Suppressor macrophage treated with lipopolysaccharide for 1 hour (primary cell): ENCODE measurements at places on chromosomes 7 and 10.
A peak's percentile ranks its signal among the peaks of the same experiment; 100 is the strongest.

DNA sequence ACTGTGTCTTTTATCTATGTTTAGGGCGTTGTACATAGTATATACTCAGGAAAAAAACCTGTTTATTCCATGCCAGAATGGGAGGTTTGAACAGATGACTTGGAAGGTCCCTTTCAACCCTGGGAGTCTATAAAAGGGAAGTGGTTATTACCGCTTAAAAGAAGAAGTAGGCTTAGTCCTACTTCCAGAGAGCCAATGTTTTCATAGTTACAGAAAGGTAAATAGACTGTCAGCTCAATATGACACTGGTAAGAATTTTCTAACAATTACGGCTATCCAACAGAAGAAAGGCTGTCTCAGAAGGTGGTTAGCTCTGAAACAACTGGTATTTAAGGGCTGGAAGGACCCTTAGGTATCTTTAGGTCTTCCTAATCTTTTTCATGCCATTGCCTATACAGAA lies 1.1 kb upstream of the TFAM start:
- DNase-seq, result peak; percentile 90

GRCh38 chr10:33315891-33316290 lies 18.6 kb downstream of the NRP1 start:
- no peak for DNase-seq

DNA sequence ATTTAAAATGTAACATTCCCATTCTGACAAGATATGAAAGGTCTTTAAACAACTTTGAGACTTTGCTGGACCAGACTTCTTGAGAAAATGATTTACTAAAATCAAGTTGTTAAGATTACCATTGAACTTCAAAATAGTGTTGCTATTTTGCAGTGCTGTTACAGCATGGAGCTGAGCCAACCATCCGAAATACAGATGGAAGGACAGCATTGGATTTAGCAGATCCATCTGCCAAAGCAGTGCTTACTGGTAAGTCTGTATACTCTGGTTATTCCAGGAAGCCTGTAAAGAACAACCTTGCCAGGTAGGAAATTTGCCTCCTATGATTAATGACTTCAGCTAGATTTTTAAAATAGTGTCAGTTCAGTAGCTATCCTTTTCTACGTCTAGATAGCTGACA lies 18.8 kb downstream of the TNKS2 start:
- no peak for DNase-seq

DNA sequence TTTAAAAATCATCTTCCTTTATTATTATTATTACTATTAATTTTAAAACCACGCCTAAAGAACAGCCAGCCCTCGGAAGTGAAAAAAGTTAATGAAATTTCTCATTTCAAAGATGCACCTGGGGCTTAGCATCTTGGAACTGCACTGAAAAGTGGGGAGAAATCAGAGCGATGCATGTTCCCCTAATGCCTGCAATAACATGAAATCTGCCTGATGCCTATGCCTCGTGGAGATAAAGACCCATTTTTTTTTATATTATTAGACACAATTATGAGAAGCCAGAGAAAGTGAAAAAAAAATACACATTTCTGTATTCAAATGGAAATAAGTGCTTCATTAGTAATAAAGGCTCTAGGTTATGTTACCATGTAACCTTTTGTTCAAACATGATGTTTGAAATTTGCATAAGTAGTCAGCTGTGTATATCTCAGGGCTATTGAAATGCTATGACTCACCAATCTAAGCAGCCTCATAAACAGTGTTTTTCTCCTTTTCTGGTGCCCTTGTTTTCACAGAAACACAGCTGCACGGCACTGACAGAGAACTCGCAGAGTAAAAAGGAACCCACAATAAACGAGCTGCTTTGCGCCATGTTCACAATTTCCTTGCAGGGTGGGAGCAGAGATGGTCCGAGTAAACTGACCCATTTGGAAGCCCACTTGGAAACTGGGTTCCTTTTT lies 175.8 kb upstream of the PRKCQ start:
- DNase-seq, result no peak

- DNase-seq, result no peak
Measured at GRCh38 chr10:96266118-96266770, 5.1 kb downstream of the BLNK start.

DNA sequence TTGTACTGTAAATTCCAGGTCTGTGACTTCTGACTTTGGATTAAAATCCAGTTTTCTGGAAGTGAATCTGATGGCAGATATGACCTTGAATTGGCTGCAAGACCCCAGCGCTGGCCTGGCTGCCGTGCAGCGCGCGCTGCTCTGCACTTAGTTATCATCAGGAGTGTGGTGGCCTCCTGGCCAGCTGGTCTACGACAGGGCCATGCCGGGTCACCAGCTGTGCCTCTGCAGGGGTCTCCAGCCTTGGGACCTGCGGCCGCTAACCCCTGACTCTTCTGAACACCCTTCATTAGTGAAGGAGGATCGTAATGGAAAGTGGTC lies 190.7 kb upstream of the SH2B2 start:
- DNase-seq, result no peak

DNA sequence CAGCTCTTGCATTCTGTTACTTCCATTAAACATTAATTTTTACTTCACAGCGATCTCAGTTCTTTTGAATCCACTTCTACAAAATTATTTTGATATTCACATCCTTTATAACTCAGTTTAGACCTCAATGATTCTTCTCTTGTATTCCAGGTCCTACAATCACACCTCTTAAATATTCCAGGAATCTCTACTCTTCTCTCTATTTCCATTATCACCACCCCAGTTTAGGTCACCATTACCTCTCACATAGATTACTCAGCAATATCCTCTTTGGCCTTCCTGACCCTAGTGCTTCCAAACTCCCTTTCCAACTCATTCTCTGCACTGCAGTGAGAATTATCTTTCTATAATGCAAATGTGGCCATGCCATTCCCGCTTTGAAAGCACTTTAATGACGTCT lies 27.1 kb upstream of the GPR37 start:
- no peak for DNase-seq

DNA sequence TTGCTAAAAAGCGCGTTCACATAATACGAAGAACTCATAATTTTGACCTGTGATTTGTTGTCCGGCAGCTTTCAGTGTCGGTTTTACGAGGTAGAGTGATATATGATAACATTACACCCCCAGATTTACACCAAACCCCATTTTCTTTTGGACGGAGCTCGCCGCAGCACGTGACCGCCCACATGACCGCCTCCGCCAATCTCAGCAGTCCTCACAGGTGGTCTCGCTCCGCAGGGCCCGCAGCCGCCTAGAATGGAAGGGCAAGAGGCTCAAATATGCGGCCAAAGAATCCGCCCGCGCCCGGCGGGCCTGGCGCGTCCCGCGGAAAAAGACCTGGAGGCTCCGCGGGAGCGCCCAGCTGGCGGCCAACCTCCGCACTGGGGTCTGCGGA lies at the start of gene HOXA7:
HOXA7 (minus strand) TSS at position 168 of the 391 bp plus-strand sequence; CDS start at position 38, 130 bp downstream.
- DNase-seq, result no peak

DNA sequence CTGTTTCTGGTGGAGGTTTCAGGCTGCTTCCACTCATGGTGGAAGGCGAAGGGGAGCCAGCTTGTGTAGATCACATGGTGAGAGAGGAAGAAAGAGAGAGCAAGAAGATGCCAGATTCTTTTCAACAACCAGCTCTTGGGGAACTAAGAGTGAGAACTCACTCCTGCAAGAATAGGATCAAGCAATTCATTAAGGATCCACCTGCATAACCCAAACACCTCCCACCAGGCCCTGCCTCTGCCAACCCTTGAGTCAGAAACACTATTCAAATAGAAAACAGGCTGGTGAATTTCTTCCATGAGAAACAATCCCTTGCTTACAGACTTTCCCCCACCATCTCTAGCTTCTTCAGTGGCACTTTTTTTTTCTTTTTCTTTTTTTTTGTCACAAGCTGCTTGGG lies 317.2 kb downstream of the GPR158 start:
- DNase-seq, result no peak

DNA sequence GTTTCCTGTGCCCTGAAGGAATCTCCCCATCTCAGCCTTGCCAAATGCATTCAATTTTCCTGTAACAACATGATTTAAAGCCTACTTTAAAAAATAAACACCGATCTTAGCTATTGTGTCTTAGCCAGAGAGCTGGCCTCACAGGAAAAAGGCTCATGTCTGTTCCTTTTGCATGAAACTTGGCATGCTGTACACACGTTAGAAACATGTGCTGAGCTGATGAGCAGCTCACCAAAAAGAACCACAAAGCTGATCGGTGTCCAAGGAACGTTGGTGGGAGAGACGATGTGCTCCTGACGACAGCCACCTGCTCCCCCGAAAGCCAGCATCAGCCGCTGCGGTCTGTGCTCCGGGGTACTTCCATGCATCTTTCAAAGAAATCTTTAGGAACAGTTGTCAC lies 135.9 kb downstream of the ADARB2 start:
- no peak for DNase-seq

DNA sequence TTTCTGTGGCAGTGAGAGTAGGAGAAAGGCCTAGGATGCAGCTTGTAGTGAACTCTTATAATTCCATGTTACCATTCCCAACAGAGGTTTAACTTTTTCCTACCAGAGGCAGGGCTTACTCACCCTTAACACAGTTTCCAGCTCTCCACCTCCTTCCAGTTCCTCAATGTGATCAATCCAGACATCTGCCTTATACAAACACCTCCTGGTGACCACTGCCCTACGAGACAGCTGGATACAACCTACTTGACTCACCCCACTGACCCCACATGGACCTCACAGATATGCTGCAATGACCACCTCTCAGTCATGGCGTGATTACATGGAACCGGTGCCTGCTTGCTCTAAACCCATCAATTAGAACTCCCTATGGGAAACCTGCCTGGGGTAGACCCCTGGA lies 326.5 kb downstream of the TNS3 start:
- no peak for DNase-seq

GRCh38 chr10:59106441-59106840 lies 70.0 kb upstream of the PHYHIPL start:
- no peak for DNase-seq

DNA sequence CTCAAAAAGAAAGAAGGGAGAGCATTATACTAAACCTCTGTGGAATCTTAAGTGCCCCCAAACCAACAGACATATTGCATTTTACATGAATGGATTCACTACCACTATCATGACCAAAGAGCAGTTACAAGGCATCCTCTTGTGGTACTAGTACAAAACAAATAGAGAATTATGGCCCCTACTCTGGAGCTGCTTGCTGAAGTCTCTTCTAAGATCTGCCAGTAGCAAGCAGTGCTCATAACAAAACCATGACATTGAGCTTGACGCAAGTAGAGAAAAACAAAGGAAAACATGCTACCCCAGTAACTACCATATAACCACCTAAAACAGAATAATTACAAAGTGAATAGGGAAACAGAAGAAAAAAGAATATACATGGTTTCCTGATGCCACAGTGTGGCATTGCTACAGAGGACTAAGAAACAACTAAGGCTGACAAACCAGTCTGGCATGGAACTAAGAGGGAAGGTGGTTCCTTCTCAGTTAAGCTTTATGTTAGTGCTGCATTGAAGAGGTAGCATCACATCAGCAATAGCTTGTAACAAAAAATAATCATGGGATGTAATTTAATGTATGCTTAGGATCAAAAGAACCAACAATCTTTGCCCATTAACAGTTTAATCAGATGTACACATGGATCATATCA lies 150.2 kb upstream of the AGR3 start:
- no peak for DNase-seq

- DNase-seq, result no peak
Measured at GRCh38 chr7:129067943-129068548, 13.1 kb upstream of the TNPO3 start.

DNA sequence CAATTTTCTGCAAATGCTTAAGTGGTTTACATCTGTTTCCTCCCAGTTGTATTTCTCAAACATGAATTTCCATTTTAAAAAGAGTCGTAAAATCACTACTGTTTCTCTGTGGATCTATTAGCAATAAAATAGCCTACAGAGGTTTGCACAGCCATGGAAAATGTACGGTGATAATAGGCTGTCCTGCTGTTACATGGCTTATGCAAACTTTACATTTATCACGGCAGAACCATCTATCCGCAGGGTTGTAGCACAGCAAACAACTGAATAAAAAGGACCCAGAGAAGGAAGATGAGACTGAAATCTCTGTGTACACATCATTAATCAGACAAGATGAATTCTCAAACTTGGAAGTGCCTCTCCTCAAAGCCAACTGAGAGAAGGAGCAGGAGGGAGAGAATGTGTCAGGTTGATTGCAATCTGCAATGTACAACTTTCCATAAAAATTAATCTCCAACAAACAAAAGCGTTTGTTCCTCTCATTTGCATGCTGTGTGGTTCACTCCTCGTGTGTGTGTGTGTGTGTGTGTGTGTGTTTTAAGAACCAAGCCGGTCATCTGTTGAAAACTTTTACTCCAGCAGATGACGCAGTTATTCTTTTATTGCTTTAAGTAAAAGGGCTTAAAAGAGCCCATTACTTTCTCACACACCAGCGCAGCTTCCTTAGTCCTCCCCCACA lies 279.3 kb downstream of the SKAP2 start:
- no peak for DNase-seq

DNA sequence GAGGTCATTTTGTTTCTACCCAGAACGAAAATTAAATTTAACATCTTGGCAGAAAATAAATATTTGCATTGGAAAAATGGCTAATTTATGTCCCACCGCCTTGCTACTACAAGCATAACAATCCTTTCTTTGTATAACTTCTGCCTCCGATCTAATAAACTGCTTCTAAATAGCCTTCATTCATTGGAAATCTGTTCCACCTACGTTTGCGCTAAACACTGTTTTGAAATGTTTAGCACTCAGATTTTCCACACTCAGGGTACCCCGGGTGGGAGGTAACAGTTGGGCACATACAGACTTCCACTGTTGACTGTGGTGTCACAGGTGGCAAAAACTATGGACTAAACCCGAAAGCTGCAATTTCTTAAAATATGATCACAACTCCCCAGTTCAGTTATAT lies 96.4 kb downstream of the FGFR2 start:
- no peak for DNase-seq

DNA sequence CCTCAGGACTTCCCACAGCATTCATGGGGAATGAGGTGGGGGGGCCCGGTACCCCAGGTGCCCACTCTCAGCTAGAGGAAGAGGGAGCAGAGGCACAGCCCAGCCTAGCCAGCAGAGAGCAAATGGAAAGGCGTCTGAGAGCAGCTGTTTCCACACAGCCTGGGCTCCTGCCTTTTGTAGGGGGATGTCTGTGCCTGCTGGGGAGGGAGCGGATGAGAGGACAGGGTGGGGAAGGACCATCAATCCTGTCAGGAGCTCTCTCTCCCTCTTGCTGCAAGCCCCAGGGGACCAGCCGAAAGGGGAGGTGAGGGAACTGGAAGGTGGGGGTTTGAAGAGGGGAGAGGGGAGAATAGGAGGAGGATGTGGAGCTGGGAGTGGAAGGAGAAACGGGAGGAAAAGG lies at the start of gene PKD2L1:
PKD2L1 (minus strand) TSS at position 150 of the 400 bp plus-strand sequence; CDS start at position 25, 125 bp downstream.
- DNase-seq, result no peak

DNA sequence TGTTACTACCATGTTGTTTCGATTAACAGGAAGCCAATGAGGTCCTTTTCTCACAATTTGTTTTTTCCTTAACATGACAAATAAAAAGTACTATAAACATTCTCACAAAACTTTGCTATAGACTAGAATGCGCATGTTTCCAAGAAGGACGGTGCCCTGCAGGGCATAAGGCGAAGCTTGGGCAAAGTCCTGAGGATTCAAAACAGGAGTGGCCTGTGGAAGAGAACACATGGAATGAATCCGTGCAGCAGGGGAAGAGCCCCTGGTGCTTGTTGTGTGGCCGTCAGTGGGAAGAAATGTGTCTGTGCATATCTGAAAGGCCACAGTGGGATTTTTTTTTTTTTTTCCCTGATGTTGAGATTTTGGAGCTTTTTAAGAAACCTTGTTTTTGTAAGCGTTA lies 67.6 kb downstream of the ITGA8 start:
- no peak for DNase-seq

GRCh38 chr10:35259769-35260397 lies 76.4 kb upstream of the CCNY start:
- DNase-seq, result peak; percentile 41
